ENCODE measurements at places on chromosomes 7 and 10. TPM values are rescaled to one million over a fixed set of nuclear protein-coding genes. Genes with fewer than 3 reads are reported as not detected.

MORN4 gene
- 1.4 TPM for total RNA-seq

ATG9B gene
- 0.28 TPM for total RNA-seq

WDR86 gene
- total RNA-seq, result 5.9 TPM

PNLIPRP3 gene
- not detected for total RNA-seq

AHR gene
- 50.8 TPM for total RNA-seq

BICC1 gene
- 4.2 TPM for total RNA-seq

ADK gene
- total RNA-seq, result 7.4 TPM

SLC13A1 gene
- total RNA-seq, result not detected

GIMAP2 gene
- 9.9 TPM for total RNA-seq

TBX20 gene
- total RNA-seq, result not detected

ANKRD22 gene
- total RNA-seq, result 1.1 TPM

CPA4 gene
- not detected for total RNA-seq

CYP3A5 gene
- total RNA-seq, result 135 TPM

FLNC gene
- 8.3 TPM for total RNA-seq

PAPOLB gene
- not detected for total RNA-seq

CDC14C gene
- not detected for total RNA-seq

KRIT1 gene
- total RNA-seq, result 65.7 TPM

AFAP1L2 gene
- total RNA-seq, result 9.1 TPM

NPM3 gene
- 7.7 TPM for total RNA-seq

MGAM2 gene
- total RNA-seq, result 11.6 TPM

CALHM1 gene
- total RNA-seq, result not detected

UNCX gene
- total RNA-seq, result not detected

OR6B1 gene
- total RNA-seq, result not detected

FOXP2 gene
- total RNA-seq, result 32.8 TPM

PITX3 gene
- total RNA-seq, result not detected

HMX2 gene
- total RNA-seq, result not detected

PTPN12 gene
- 55.4 TPM for total RNA-seq

DPP6 gene
- total RNA-seq, result 1.5 TPM

IGF2BP3 gene
- not detected for total RNA-seq

MACROH2A2 gene
- 11.0 TPM for total RNA-seq

ENO4 gene
- total RNA-seq, result not detected

GPR85 gene
- not detected for total RNA-seq

CD36 gene
- total RNA-seq, result 25.5 TPM

OR2A12 gene
- not detected for total RNA-seq

NPFFR1 gene
- not detected for total RNA-seq

NODAL gene
- total RNA-seq, result not detected
